Retina (tissue), 1 donor: ENCODE measurements at places on chromosomes 4 and X.

DNA sequence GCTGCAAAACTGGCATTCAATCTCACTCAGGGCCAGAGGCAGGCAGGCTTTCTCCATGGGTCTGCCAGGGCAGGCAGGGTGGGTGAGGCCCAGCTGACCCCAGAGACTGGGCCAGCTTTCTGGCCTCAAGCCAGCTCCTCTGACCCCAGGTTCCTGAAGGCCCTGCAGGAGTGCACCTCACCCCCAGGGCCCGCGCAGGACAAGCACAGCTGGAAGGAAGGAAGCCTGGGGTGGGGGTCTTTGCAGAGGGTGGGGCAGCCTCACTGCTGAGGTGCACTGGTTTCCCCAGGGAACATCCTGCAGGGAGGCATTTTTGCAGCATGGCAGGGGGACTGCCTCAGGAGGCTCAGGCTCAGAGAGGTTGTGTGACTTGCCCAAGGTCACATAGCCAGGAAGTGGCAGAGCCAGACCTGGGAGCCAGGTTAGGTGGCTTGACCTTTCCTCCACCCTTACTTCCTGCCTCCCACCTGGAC is 31.5 kb upstream of the AFAP1 start:
- DNase-seq, result no peak

DNA sequence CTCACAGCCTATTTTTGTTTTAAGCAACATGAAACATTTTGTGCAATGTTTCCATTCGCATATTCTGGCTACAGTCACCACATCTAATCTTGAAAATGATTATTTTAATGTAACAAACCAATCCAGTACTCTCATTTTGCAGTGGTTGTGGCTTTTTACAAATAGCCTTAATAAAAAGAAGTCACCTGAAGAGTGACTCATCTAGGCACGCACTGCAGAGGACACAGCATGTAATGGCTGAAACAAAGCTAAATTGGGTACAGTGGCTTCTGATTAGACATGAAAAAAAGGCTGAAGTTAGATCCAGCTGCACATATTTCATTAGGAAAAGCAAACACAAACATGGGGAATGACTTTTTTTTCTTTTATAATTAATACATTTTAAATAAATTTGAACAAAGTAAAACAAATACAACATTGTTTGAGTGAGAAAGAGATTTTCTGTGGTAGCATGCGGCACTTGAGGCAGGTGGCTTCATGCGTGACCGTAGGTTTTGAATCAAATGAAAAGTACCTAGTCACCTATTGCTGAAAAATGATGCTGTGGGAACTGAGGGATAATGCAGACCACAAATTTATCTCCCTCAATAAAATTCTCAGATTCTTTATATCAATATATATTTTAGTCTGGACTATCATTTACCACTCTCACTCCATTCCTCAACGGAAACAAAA is 240.8 kb upstream of the DDX53 start:
- DNase-seq, result no peak

DNA sequence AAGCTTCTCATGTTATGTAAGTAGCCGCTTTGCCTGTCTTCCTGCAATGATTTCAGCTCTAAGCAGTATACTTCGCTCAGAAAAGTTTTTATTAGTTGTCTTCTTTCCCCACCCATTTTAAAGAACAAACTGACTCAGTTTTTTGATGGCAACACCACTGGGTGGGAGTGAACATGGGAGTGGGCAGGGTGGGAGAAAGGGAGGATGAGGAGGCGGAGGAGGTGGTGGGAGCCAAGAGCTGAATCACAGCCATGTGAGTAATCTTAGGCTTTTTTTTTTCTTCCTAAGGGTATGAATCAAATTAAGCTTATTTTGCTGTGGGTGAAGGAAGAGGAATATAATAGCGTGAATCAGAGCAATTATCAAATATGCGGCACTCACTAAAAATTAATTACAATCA is 574.3 kb upstream of the DIPK2B start:
- no peak for DNase-seq

- DNase-seq, result no peak
Observed at GRCh38 chr4:41012293-41012692, 202.0 kb downstream of the APBB2 start.

- DNase-seq, result no peak
Observed at GRCh38 chrX:55014897-55015299, 14.7 kb downstream of the APEX2 start.

GRCh38 chrX:10047133-10047532 is 80.0 kb downstream of the CLDN34 start:
- DNase-seq, result no peak

GRCh38 chr4:35793045-35793722 is 451.1 kb downstream of the ARAP2 start:
- no peak for DNase-seq

DNA sequence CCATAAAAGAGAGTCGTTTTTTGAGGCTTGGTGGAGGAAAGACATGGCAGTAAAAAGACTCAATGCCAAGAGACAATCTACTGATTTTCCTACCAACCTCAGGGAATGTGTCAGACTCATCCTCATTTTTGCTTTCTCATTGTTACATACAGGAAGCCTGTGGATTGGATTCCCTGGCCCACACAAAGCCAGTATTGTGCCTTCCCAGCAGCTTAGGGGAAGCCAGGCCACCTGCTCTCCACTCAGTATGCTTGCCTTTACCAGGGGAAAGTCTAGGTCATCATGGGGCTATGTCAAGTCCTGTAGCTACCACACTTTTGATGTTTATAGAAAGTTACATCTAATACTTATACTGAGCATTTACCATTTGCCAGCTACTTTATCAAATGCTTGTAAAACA is 11.0 kb downstream of the BMX start:
- DNase-seq, result no peak

DNA sequence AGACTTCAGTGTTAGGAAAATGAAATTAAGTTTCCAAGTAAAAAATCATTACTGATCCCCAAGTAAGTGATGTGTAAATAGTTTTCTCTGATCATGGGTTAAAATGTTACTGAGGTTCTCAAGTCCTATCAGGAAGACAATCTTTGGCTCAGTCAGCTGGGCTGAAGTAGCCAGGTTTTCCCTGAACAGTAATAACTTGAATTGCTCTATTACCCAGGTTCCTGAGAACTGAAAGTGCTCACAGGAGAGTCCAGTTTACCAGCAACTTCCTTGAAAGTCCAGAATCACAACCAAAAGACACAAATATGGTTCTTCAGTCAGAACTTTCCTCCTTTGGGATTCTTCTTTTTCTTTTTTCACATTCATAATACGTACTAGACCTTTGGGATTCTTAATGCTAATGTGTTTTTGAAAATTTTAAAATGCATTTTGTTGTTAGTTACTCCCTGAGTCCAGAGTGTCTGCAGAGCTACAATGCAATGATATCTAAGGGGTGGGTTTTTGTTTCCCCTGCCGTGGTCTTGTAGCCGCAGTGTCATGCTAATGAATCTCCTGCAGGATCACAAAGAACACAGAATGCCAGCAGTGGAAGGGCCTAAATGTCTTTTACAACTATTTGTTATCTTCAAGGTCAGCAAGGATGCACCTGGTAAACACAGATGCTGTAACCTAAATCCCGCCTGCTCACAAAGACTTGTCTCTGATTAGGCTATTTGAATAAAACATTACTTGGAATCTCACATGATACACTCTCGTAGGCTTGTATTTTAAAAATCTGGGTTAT is 439.8 kb upstream of the NR3C2 start:
- DNase-seq, result no peak

DNA sequence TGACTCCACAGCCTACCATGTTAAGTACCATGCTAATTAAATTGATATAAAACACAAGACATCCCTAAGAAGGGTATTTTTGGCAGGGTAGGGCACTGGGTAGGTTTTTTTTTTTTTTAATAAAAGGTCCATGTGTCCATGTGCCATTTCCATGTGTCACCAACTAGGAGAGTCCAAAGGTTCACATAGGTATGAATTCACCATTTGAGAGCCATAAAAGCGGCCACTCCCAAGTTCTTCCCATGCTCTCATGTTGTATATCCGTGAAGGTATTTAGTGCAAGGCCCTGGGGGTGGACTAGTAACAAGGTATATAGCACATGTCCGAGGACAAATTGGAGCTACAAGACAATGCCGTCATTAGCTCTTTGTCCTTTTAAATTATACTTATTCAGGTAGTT is 107.3 kb downstream of the PDE5A start:
- no peak for DNase-seq

DNA sequence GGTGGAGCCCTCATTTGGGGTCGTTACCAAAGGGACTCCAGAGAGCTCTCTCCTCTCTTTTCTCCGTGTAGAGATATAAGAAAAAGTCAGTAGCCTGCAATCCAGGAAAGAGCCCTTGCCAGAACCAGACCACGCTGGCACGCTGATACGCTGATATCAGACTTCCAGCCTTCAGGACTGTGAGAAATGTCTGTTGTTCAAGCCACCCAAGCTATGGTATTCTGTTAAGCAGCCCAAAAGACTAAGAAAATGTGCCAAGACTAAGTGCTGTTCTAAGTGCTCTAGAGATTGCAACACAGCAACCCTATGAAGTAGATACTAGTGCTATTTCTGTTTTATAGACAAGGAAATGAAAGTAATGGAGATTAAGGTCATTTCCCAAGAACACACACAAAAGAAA is 205.7 kb downstream of the CAMK2D start:
- no peak for DNase-seq

- peak; percentile 90 for DNase-seq
Observed at GRCh38 chr4:705278-706082, at the start of gene PCGF3. Gene PCGF3 (plus strand): TSS chr4:705832. CDS start chr4:733681, 27,849 bp downstream.
